Hindlimb muscle (tissue), 1 donor: ENCODE measurements at places on chromosomes 2 and 18.

DNA sequence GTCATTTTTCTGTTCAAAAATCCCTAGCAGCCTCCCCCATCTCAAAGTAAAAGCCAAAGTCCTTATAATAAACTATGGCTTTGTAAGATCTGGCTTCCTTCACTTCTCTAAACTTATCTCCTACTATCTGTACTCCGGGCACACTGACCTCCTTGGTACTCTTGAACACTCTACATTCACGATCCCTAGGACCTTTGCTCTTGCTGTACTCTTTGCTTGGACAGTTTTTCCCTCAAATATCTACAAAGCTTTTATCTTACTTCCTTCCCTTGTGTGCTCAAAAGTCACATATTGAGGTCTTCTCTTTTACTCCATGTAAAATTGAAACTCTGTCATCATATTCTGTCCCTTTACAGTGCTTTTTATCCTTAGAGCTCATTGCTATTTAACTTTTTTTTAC lies 616.6 kb downstream of the IRS1 start:
- no peak for DNase-seq

DNA sequence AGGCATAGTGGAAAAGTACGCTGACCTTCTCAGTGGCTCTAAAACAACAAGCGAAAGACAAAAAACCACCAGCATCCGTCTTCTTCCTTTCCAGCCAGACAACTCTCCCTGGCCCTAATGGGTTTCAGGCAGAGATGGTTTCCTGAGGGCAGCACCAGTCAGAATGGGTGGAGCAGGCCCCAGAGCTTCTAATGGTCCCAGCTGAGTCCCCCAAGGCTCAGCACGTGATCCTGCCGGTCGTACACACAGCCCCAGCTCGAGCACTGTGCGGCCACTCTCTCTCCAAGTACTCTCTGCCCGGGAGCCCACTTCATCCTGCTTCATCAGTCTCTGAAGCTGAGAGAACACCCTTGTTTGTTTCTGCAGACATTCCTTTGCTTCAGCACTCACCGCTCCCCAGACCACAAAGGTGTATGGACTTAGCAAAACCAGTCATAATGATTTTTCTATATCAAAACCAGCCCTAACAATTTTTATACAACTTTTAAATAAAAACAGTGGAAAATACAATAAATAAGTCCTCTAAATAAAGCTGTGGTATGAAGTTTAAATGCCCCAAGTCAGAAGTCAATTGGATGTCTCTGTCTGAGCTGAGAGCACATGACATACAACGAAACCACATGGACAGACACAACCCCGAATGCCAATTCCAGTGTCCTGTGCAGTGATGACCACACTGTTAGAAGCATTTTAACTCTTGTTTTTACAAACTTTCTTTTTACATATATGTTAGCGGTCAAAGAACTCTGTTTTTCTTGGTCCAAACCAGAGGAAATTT lies 63.9 kb downstream of the PARD6G start:
- DNase-seq, result no peak

DNA sequence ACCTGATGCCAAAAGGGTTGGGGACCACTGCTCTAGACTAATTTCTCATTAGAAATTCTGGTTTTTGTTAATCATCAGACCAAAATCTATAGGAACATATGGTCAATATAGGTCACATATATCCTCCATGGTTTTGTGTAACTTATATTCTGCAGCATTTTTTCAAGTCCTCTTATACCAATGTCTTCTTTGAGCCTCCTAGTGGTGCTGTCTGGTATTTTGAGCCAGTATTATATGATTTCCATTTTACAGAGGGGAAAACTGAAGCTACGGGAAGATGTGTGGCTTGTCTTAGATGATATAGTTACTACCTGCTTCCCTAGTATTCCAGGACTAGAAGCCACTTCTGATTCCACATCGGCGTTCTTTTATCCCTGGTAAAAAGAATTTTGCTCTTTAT lies 13.8 kb downstream of the MAPK4 start:
- DNase-seq, result no peak

DNA sequence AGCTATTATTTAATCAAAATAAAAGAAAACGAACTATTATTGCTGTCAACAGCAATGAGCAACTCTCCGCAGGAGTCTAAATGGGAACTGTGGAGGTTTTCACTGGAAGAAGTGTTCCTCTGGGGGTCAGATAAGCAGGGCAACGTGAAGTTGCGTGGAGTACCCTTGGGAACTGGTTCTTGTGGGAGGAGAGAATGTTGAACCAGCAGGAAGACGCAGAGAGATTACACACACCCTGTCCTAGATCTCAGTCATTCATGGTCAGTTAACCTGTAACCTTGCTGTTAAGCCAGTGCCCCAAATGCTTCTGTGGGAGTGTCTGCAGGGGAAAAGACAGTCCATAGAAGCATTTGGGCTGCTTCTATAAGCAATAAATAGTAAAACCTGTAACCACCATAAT lies 20.4 kb upstream of the CABLES1 start:
- DNase-seq, result no peak

DNA sequence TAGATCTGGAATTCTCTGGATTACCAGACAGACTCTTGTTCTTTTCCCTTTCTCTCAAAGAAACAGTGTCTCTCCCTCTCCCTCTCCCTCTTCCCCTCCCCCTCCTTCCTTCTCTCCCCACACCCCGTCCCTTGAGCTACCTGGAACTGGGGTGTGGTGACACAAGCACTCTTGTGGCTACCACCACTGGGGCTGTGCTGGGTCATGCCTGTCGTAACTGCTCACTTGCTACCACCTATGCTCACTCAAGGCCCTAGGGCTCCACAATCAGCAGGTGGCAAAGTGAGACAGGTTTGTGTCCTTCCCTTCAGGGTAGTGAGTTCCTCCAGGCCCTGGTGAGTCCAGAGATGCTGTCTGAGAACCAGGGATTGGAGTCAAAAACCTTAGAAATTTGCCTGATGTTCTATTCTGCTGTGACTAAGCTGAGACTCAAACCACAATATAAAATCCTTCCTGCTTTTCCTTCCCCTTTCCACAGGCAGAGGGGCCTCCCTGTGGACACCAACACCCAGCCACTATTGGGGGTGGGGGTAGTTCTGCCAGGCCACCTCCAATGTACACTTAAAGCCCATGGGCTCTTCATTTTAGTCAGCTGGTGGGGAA lies 70.8 kb downstream of the OXER1 start:
- peak; percentile 8 for DNase-seq

- no peak for DNase-seq
Observed at GRCh38 chr2:138811431-138811830, 31.2 kb upstream of the NXPH2 start.

DNA sequence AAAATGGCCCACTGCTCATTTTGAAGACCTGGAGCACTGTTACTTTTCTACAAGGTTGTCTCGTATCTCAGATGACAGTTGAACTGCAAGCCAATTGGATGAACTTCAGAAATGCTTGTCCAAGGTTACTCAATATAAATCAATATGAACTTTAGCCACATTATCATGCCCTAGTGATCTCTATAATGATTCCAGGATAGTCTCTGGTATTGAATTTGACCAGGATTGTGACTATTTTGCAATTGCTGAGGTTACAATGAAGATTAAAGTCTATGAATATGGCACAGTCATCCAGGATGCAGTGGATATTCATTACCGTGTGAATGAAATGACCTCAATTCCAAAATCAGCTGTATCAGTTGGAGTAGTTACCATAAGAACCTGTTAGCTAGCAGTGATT lies 196.0 kb upstream of the RAB12 start:
- no peak for DNase-seq

- peak; percentile 10 for DNase-seq
Observed at GRCh38 chr2:156437272-156437930, 1.2 kb downstream of the GPD2 start.

DNA sequence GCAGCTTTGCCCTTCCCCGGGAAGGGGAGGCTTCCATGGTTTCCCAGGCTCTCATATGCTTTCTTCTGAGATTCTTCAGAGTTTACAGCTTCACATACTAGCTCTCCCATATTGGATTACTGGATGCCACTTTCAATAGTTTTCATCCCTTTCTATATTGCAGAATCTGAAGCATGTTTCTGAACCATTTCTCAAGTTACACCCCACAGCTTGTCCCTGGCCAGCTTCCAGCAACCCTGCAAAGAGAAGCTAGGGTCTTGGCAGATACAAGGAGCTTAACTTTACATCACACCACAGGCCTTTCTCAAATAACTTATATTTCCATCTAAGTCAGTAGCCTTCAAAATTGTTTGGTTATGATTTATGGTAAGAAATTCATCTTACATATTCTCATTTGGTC lies 39.6 kb downstream of the LHCGR start:
- DNase-seq, result no peak

DNA sequence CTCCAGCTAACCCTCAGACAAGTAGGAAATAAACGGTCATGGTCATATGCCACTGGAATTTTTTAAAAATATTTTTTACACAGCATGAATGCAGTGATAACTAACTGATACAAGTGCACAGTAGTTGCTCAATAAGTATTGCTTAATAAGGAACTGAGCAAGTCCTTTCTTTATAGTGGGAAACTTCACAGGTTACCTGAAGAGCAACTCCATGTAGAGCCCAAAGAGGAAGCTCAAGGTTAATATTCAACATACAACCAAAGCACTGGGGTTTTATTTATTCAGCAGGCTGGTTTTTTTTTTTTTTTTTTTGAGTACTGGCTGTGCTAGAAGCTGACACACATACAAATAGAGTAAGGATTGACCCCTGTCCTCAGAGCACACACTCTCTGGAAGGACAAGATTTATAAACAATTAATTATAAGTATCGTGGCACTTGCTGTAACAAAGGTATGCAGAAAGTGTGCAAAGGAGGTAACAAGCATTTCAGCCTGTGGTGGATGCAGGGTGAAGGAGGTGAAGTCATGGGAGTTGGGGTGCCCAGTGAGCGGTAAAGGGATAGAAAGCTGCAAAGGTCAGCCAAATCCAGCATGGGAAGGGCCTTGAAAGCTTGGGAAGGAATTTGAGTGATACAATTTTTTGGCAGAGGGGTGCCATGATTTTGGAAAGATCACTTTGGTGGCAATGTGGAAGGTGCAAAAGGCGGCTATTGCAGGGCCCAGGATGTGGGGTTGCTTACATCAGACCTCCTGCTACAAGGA lies 52.7 kb downstream of the ATOH8 start:
- DNase-seq, result no peak

- no peak for DNase-seq
Observed at GRCh38 chr18:79942211-79942610, 9.2 kb downstream of the SLC66A2 start.

GRCh38 chr2:110747522-110748488 lies 15.4 kb downstream of the ACOXL start:
- no peak for DNase-seq

- no peak for DNase-seq
Observed at GRCh38 chr2:70084973-70085710, 2.1 kb upstream of the PCBP1 start.

GRCh38 chr18:6409933-6410332 lies 4.8 kb downstream of the L3MBTL4 start:
- DNase-seq, result no peak

GRCh38 chr2:239089884-239090283 lies 242.0 kb downstream of the TWIST2 start:
- no peak for DNase-seq

DNA sequence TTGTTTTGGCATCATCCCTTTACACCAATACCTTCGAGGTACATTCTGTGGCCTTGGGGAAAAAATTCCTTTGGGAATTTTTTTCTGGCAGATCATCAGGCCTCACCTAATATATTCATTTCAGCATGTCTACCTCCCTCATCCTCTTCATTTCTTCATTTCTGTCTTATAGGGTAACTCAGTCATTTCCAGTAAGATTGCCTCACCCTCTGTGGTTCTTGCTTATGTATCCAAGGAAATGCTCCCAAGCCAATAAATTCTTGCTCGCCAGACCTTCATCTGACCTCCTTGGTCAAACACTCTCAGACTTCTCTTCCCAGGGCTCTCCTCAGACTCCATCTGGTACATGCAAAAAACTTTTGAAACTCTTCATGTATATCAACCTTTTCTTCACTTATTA lies 265.6 kb downstream of the TMX3 start:
- DNase-seq, result no peak

DNA sequence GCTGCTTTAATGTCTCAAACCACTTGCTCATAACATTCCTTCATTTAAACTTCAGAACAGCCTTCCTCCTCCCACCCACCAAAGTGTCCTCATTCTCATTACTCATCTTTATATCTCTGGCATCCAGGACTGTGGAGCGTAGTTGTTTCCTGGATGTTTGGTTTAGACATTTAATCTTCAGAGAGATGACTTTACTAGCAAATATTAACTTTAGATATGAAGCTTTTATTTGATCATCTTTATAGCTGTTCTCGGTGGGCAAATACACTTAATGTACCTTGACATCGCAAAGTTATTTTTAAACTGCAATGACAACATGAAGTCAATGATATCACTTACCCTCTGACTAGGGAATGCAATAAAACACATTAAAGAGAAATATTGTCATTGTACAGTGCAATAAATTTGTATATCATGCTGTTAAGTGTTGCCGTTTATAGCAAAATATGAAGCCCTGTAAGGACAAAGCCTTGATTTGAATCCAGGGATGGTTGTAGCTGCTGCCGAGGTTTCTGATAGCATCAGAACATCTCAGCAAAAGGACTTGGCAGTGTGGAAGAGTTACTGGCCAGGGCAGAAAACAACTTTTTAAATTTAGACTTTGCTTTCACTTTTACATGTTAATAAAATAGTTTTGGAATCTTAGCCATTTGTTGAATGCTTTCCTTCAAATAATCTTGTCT lies 4.6 kb upstream of the LAMA3 start:
- no peak for DNase-seq
